ENCODE measurements at places on chromosomes 12 and 14.

DNA sequence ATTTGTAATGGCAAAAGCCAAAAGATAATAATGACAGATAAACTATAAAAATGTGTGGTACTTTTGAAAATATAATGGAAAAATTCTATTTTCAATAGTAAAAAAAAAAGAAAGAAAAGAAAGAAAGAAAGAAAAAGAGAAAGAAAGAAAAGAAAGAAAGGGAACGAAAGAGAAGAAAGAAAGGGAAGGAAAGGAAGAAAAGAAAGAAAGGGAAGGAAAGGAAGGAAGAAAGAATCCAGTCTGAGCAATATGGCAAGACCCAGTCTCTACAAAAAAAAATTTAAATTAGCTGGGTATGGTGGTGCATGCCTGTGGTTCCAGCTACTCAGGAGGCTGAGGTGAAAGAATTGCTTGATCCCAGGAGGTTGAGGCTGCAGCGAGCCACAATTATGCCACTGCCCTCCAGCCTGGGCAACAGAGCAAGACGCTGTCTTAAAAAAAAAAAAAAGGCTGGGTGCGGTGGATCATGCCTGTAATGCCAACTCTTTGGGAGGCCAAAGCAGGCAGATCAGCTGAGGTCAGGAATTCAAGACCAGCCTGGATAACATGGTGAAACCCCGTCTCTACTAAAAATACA is 38.4 kb downstream of the EAPP start:
- DNase-seq = no peak

- no peak for DNase-seq
These were observed 6.5 kb upstream of the OR4E1 start for GRCh38 chr14:21680072-21680471.

- no peak for DNase-seq
These were observed 80.1 kb downstream of the STAB2 start for GRCh38 chr12:103667125-103667524.

DNA sequence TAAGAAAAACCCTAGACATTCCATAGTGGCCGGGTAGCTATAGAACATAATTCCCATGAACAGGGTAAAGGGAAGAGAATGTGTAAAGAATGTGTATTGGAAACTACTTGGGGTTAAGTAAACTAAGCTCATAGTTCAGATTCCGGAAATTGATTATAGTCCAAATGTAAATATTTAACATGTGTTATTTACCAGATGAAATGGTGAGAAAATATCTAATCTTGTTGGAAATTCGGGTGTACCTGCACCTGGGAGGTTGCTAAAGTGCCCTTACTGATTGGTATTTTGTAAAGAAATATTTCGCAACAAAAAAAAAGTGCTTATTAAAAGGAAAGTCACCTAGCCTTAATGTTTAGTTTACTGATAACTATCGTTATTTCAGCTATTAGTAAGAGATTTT is 14.4 kb downstream of the RASSF9 start:
- DNase-seq = no peak

DNA sequence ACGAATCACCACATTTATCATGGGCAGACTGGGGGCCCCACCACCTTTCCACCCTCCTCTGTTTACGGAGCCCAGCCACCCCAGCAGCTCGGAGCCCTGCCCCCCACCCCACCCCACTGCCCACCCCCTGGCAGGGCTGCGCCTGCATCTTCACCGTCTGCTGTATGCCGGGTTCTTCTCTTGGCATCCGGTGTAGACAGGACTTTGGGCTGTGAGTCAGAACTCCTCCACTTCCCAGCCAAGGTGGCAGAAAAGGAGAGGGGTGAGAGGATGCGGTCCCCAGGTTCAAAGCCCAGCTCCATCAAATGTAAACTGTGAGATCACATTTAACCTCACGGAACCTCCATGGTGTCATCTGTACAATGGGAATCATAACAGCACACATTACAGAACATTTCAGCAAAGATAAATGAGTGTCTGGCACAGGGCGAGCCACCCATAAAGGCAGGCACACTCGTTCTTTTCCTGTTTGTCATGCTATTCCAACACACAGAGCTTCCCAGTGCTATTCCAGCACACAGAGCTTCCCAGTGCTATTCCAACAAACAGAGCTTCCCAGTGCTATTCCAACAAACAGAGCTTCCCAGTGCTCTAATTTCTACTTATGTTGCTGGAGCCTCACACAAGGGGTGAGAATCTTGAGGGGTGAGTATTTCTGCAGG is 292.7 kb upstream of the RTL1 start:
- DNase-seq = no peak

DNA sequence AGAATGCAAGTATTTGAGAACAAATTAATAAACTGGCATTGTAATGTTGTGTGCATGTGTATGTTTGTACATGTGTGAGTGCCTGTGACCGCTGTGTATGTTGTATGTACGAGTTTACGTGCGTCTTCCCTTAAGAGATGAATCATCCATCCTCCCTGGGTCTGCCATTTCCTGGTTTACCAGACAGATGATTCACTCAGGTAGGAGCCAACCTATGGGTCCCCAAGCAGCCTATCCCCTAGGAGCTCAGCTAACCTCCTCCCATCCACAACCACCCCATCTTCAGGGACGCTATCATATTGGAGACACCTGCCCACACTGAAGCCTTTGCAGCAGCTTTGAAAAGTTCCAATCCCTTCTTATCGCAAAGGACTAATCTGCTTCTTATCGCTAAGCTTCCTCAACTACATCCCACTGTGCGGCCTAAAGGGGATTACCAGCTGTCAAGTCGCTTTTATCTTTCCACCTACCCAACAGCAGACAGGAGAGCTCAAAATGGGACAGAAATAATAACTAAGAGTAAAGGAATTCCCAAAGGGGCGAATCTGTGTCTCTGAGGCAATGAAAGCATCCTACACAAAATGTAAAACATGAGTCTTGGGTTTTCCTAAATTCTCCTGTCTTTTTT is 81.5 kb upstream of the TMCC3 start:
- peak; percentile 77 for DNase-seq

- DNase-seq = peak; percentile 93
These were observed at the start of gene MUCL1 for GRCh38 chr12:54853933-54854538. Gene MUCL1, plus strand, starts transcription at chr12:54854516. Its CDS starts 67 bp downstream, at chr12:54854583.

DNA sequence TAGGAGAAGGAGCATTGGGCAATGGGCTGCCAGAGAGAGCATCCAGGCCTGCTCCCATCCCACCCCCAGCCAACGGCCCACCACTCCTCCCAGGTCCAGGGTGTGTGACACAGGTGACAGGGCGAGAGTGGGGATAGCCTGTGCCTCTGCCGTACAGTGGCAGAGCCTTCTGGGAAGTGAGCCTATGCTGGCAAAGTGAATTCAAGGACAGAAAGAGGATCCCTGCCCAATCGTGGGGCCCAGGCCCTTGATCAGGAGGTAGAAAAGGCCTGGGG is 553 bp upstream of the KRT79 start:
- DNase-seq = no peak

DNA sequence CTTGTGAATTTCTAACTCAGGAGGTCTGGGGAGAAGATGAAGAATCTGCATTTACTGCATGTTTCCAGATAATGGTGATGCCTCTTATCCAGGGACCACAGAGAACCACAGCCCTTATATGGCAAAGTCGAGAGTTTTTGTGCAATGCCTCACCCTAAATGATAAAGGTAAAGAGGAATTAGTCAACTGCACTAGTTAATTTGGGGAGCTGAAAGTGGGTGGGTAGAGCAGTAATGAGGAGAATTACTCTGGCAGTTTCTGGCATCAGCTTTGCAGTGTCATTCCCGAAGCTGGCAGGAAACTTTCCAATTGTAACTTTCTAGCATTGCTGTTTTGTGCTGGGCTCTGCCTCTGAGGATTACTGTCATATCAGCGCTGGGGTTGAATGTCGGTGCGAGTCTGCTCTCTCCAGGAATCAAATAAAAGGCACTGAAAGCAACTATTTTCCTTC is 10.3 kb downstream of the EGLN3 start:
- no peak for DNase-seq

DNA sequence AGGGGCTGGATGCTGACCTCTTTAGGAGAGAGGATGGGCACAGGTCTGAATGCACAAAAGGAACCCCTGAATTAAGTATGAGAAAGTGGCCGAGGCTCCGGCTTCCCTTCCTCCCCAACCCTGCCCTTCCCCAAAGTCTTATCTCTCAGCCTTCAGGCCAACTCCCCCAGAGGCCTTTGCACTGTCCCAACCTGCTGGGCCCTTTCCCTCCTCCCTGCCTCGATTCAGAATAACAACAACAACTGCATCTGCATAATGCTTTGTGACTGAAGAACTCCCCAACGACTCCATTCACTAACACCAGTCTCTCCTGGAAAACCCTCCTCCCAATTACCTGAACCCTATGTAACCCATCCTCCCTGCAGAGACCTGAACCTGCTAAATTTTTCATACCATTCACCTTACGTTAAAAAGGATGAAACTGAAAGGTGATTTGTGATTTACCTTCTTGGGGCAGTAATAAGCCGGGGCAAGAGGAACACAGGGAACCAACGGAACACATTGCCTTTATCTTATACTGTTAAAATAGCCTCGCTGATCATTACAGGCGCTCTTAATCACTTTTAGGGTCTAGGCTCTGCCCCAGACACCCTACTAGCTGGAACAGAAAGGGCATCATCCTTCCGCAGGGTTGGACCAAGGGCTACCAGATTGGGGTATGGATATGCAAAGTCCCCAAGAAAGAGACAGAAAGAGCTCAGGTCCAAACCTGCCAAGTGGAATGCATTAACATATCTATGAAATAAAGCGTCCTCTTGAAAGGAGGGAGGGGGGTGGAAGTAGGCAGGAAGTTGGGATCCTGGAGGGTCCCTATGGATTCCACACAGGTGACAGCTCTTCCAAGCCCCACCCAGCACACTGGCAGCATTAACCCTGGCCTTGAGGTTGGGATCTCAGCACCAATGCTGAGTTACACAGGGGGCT is 24.2 kb upstream of the FOXN3 start:
- peak; percentile 90 for DNase-seq

- DNase-seq = no peak
These were observed 525 bp upstream of the FAR2 start for GRCh38 chr12:29148596-29148910.

GRCh38 chr14:88546621-88547385 is 8.0 kb downstream of the PTPN21 start:
- DNase-seq = no peak

- no peak for DNase-seq
These were observed 2.2 kb upstream of the KRT80 start for GRCh38 chr12:52193991-52194390.

DNA sequence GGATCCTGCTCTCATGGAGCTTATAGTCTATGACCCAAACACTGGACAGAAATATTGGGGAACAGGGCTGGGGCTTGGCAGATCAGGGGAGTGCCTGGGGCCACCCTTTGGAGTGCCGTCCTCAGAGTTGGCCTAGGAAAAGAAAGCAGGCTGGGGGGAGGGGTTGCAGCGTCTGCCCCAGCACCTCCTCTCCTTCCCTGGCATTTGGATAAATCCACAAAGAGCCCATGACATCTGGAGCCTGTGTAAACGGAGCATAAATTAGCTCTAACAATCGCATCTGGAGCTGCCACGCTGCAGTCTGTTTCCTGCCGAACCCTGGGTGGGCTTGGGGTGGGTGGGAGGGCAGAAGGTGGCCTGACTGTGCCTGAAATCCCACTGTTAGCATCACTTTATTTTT is 63.8 kb downstream of the MVK start:
- no peak for DNase-seq

DNA sequence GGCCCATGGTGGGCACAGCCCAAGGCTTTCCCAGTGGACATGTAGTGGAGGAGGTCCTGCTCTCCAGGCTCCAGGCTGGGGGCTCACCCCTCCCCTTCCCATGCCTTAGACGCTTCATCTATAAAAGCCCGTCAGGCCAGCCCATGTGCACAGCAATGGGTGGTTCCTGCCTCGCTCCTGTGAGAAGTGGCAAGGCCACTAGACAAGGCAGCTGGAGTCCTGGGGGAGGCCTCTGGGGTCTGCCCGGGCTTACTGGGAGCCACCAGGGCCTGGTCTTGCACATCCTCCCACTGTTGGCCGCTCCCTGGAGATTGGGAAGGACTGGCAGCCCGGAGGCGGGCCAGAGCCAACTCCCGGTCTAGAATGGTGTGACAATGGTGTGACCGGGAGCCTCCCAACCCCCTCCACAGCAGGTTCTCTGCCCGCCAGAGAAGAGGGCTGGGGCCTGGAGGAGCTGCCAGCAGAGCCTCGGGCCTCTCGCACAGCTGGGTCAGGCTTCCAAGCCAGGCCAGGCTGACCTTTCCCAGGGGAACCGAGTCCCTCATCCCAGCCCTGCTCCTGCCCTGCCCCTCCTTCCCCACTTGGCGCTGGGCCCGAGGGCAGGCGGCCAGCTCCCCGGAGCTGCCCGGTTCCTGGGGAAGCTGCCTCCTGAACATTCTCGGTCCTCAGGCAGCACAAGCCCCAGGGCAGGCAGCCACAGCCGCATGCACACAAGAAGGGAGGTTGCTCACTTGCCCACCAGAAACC is 97.9 kb downstream of the RFLNA start:
- DNase-seq = peak; percentile 90

- no peak for DNase-seq
These were observed 21.4 kb downstream of the SLC38A2 start for GRCh38 chr12:46351138-46351537.

DNA sequence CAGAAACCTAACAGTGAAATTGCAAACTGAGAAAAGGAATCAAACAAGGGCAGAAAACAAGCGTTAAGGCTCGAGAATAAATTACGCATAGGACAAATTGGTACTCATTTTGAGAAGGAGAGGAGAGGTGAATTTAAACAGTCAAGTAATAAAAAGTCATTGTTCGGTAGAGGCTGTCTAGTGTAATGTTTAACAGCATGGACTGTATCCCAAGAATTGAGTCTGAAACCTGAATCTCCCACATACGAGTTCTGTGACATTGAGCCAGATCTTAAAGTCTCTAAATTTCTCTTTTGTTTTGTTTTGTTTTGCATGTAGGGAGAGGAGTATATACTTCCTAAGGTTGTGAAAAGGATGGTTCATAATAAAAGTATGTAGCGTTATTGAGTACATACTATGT is 216.5 kb upstream of the BTG1 start:
- no peak for DNase-seq

GRCh38 chr14:63167044-63167443 is 37.2 kb upstream of the RHOJ start:
- DNase-seq = no peak

- DNase-seq = no peak
These were observed 502 bp downstream of the MPHOSPH9 start for GRCh38 chr12:123232472-123232806.

DNA sequence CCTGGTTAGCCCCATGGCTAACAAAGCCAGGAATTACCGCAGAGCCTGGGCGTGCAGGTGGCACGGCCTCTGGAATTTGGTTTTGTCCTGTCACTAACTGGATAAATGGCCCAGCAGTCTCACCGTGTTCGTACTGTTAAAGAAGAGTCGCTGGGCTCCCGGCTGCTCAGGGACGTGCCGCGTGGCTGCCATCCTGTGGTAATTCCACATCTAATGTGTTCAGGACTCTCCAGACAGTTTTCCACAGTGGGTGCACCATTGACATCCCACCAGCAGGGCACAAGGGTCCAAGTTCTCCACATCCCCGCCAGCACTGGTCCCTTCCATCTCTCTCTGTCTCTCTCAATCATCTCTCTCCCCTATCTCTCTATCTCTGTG is 19.6 kb downstream of the NOC4L start:
- DNase-seq = no peak

GRCh38 chr14:32375663-32376062 is 46.6 kb downstream of the AKAP6 start:
- DNase-seq = no peak

GRCh38 chr14:89674936-89675335 is 257.9 kb upstream of the FOXN3 start:
- DNase-seq = no peak

- peak; percentile 96 for DNase-seq
These were observed 20.4 kb upstream of the ATP5MC2 start for GRCh38 chr12:53696285-53696654.
